ENCODE measurements at places on chromosomes 4 and X.

GRCh38 chrX:154032160-154032559 is 12.5 kb upstream of the IRAK1 start:
- DNase-seq, result no peak

DNA sequence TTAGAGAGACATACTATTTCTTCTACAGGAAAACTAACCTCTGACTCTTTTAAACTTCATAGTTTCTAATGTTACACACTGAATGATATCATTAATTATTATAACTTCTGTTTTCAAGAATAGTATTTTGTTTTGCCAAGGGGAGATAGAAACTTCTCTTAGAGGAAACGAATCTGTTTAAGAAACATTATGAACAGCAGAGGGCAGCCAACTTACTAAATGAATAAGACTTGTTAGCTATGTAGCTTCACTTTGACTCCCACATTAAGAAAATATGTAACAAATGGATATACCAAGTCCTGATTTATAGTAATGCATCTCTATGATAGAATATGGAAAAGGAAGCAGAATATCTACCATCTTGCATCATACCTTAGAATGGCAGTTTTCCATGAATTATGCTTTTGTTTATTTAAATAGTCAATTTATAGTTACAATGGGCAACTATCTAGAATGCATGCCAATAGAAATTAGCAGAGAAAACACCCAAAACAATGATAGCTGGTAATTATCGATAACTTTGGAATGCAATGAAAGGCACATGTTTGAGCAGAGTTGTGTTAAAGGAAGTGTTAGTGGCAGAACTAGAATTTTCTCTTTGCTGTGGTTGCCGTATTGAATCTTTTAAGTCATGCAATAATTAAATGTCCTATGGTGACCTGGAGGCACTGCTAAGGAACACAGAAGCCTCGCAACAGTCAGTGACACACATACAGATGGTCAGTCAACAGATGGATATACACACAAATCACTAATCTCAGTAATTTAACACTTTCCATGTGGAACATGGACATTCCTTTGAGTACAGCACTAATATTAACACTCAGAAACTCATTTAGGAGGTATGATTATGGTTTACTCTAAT is 105.7 kb upstream of the PDLIM3 start:
- peak; percentile 19 for DNase-seq

DNA sequence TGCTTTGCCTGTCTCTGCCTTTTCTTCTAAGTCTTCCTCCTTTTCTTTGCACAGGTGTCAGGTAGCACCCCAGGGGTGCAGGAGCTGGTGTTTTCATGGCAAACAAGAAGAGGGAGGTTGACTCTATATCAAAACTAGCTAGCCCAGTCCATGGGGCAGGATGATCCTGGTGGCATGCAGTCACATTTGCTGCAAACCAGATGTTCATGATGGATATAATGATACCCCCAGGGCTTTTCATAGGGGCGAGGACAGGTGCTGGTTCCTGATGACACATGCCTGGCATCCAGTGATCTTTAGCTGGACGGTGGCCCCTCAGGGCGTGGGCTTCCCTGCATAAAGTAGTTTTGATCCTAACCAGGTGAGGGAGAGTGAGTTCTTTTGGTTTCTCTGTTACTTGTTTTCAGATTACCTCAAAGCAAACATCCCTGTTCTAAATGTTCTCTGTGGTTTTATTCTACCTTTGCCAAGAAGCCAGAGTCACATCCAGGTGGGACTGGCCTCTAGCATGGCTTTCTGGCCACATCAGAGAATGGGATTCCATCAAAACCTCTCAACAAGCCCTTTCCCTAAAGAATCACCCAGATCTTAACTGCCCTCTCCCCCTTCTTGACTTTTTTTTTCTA is 11.2 kb upstream of the UBA6 start:
- no peak for DNase-seq

- no peak for DNase-seq
Measured at GRCh38 chr4:117814277-117815246, 219.7 kb upstream of the NDST3 start.

GRCh38 chrX:118148737-118149136 is 32.1 kb upstream of the KLHL13 start:
- DNase-seq, result no peak

DNA sequence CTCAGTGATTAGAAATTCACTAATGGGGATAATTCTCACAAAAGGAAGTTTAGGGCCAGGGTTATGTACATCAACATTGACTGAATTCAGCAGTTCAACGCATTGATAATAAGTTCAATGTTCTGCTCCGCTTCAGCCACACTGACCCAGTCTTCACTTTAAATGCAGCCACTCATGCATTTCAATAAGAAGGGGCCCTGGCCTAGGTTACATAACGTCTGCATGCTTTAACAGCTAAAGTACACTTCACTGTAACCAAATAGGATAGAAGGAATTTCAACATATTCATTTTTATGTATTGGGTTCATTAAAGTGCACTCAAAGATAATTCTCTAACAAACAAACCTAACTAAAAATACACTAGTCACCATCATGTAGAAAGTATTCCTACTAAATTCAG is 12.8 kb upstream of the TSPAN7 start:
- DNase-seq, result no peak
